ENCODE measurements at places on chromosomes 6 and 20.

GRCh38 chr6:31711233-31711632 is 3.9 kb upstream of the LY6G6D start:
- no peak for DNase-seq

GRCh38 chr6:142740449-142740848 is 204.5 kb downstream of the HIVEP2 start:
- no peak for DNase-seq

GRCh38 chr20:57156011-57156729 is 110.3 kb downstream of the BMP7 start:
- no peak for DNase-seq

- DNase-seq, result no peak
Measured at GRCh38 chr6:41878246-41878645, 16.9 kb downstream of the USP49 start.

GRCh38 chr20:37235065-37235464 is 26.5 kb downstream of the GHRH start:
- no peak for DNase-seq

DNA sequence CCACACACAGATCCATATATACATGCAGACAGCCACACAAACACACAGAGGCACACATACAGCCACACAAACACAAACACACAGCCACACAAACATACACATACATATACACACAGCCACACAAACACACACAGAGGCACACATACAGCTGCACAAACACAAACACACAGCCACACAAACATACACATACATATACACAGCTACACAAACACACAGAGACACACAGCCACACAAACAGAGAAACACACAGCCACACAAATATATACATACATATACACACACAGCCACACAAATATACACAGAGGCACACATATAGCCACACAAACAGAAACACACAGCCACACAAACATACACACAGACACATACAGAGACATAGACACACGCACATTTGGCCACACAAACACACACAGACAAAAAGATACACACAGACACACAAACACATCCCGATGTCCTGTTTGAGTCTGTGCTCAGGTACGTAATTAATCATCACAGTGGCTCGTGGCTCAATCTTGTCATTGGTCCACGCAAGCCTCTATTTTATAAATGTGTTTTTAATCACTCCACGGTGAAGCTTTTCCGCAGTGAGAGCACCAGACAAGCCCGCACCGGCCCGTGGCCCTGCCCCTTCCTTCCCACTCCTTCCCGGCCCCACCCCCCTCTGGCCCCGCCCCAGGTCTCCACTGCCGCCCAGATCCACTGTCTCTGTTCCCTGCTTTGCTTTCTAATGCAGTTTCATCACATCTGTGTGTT is 135.3 kb downstream of the CDH4 start:
- peak; percentile 76 for DNase-seq

- DNase-seq, result no peak
Measured at GRCh38 chr6:7424058-7424457, 34.5 kb downstream of the RIOK1 start.

DNA sequence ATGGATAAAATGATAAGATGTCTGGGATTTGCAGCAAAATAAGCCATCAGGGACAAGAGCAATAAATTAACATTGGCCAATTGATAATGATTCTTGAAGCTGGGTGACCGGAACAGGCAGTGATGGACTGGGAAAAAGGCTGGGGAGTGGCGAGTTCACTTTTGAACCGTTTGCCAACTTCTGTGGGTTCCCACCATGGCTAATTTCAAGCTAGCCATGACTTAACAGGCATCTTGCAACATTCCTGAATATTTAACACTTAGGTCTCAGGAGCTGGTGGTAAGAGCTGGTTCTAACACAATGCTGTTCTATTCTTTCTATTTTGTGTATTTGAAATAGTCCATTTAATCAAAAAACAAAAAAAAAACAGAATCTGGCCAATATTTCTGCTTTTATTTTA is 37.6 kb upstream of the CD83 start:
- no peak for DNase-seq

DNA sequence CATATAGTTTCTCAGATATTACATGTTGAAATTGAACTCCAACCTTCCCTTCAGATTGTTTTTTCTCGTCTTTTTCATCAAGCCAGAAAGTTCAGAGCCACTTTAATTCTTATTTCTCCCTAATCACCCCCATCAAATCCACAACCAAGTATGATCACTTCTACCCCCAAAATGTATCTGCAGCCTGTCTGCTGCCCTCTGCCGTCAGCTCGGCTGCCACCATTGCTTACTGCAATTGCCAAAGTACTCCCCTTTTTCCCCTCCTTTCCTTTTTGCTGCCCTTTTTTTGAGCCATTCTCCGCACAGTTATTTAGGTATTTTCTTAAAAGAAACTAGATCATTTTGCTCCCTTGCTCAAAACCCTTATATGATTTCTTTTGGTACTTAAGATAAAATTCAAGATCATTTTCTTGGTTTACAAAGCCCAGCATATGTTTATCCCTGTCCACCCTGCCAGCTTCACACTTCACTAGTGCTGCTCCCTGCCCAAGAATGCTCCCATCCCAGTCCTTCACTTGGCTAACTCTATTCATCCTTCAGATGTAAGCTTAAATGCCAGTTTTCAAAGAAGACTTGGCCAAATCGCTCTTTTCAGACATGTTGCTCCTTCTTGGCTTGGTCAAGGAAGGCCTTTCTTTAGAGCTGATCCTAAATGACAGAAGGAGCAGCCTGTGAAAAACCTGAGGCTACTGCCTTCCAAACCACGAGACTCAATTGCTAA is 63.7 kb downstream of the SH3BGRL2 start:
- DNase-seq, result no peak

DNA sequence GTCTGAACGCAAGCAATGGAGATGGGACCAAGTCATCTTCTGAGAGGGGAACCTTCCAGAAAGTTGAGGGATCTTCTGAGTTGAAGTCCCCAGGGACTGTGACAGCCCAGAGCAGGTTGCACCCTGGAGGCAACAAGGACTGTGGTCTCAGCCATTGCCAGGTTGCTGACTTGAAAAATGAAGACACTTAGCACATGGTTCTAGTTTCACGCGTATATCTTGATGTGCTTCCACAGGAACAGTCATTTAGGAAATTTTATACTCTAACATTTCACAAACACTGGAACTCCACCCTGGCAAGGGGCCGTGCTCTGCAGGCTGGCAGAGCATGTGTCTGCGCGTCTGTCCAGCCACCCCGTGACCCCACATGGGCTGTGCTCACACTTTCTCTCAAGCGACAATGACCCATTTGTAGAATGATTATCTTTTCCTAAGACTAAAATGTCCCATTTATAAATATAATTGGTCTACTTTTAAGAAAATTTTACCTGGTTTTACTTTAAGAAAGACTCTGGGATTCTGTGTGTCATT is 157.0 kb downstream of the ERMARD start:
- no peak for DNase-seq

GRCh38 chr20:63273635-63274380 is 1.2 kb downstream of the ARFGAP1 start:
- no peak for DNase-seq

DNA sequence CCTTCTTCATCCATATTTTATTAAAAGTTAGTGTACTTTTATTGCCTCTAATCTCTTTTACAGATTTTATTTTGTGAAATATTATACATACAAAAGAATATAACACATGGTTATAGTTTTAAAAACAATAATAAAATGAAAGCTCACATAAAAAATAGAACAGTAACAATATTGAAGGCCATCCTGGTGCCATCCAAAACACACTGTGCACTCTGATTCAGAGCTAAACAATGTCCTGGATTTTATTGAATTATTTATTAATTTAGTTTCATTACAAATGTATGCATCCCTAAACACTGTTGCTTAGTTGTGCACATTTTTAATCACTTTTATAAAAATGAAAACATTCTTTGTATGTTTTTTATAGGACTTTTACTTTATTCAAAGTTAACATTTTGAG is 32.9 kb downstream of the RNF217 start:
- DNase-seq, result no peak

DNA sequence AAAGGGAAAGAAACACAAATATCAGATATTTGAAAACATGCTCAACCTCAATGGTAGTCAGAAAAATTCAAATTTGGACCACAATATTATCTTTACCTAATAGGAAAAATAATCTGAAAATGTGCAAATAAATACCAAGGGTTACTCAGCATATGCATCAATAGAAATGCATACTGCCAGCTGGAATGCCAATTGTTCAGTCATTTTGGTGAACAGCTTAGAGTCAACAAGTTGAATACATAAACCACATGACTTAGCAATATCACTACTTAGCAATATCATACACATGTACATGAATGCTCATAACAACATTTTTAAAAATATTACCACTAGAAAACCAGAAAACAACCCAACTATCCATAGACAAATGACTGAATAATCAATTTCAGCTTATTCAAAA is 212.7 kb downstream of the PTPRK start:
- DNase-seq, result no peak

DNA sequence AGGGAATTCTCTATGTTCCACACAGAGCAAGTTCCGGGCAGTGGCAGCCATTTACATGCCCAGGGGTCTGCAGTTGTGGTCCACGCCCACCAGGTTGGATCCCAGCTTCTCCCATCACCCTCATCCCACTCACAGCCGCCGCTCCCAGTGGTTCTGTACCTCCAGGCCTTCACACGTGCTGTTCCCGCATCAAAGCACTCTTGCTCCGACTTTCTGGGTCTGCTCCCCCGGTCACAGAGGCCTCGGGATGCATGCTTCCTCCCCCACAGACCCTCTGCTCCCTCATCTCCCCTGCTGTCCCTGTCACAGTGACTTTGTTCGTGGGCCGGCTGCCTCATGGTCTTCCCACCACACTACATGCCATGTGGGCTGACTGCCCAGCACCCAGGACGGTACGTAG is 332.5 kb downstream of the TAF4 start:
- DNase-seq, result no peak

- DNase-seq, result no peak
Measured at GRCh38 chr6:133033263-133033662, 207.9 kb upstream of the EYA4 start.

DNA sequence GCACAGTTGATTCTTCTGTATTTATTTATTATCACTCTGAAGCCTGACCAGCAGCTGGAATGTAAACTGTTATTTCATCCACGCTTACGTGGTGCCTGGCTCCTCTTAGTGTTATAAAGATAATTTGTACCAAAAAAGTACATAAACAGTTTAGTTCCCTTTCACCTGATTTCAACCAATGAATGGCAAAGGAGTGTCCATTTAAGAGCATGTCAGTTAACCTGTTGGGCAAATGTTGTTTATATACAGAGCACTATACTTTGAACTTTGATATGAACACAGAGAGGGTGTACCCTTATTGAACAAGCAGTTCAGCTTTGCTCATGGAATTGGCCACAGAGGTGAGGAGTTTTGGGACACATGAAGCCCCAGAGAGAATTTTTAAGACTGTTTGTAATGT is 7.2 kb upstream of the CTCFL start:
- DNase-seq, result no peak

- DNase-seq, result no peak
Measured at GRCh38 chr20:46964618-46965455, 70.2 kb downstream of the EYA2 start.

- no peak for DNase-seq
Measured at GRCh38 chr6:1657771-1658165, 48.1 kb downstream of the FOXC1 start.

DNA sequence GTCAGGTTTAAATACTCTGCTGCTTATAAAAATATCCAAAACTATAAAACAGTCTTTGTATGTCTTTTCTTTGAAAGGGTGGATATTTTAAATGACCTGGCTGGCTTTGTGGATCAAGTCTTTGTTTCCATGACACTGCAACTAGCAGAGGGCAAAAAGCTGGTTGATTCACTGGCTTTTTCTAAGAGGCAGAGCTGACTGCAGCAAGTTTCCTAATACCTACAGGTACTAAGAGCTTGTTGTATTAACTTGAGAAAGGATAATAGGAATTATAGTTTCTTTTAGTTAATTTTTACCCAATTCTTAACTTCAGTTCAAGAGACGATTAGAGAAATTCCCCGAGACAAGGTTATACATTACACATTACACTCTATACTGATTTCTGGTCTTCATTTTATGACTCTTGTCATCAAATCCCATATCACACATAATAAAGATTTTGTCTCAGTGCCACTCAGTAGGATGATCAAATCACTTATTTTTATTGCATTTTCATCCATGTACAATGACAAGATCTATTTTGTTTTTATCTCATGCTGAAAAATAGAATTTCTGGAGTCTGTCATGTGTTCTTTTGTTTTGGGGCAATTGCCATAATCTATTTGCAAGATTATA is 120.1 kb upstream of the RIMS1 start:
- no peak for DNase-seq

GRCh38 chr6:49653438-49653837 is 16.8 kb upstream of the RHAG start:
- no peak for DNase-seq

- no peak for DNase-seq
Measured at GRCh38 chr6:116144605-116145004, 18.7 kb upstream of the COL10A1 start.

- no peak for DNase-seq
Measured at GRCh38 chr6:81749707-81750106, 2.8 kb downstream of the TENT5A start.

GRCh38 chr6:146598772-146599405 is at the start of gene ADGB:
Gene ADGB, plus strand, starts transcription at chr6:146598972. Its CDS starts 69 bp downstream, at chr6:146599041.
- peak; percentile 73 for DNase-seq

- DNase-seq, result no peak
Measured at GRCh38 chr6:136544326-136544725, 5.9 kb downstream of the MAP7 start.

- DNase-seq, result peak; percentile 37
Measured at GRCh38 chr20:58011106-58011946, 217.1 kb downstream of the ANKRD60 start.

- no peak for DNase-seq
Measured at GRCh38 chr6:99611148-99611547, 4.5 kb downstream of the PRDM13 start.

GRCh38 chr20:10077081-10077471 is 42.3 kb downstream of the ANKEF1 start:
- DNase-seq, result no peak

- DNase-seq, result no peak
Measured at GRCh38 chr20:62254021-62254724, 15.9 kb downstream of the OSBPL2 start.

DNA sequence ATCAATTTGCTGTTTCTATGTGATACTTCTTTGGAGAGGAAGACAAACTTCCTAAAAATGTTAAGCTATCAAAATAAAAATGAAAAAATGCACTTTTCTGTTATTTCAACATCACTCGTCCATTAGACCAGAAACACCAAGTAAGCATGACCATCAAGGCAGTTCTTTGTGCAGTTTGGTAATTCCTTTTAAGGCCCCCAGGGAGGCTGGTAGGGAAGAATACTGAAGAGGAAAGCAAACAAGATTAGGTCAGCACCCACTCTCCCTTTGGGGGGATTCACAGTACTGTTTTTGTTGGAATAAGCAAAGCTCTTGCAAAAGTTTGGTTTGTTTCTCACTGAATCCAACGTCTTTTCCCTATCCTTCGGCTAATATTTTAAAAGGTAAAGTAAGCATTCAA is 206.8 kb upstream of the SLC35B3 start:
- no peak for DNase-seq

DNA sequence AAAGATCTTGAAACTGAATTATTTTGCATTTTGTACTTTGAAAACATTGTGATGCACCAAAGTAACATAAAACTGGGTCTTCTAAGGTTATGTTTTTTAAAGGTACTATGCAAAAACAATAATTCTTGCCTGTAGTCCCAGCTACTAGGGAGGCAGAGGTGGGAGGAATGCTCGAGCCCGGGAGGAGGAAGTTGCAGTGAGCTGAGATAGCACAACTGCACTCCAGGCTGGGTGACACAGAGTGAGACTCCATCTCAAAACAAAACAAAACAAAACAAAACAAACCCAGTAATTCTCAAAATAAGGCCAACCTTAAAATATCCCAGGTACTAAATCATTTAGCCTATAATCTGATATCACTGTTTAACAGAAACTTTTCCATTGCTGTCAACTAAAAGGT is 269.6 kb downstream of the KHDC1L start:
- no peak for DNase-seq
